ENCODE measurements at places on chromosomes 12 and 14.

GRCh38 chr14:105154476-105154871 lies 14.1 kb downstream of the JAG2 start:
- no peak for DNase-seq

DNA sequence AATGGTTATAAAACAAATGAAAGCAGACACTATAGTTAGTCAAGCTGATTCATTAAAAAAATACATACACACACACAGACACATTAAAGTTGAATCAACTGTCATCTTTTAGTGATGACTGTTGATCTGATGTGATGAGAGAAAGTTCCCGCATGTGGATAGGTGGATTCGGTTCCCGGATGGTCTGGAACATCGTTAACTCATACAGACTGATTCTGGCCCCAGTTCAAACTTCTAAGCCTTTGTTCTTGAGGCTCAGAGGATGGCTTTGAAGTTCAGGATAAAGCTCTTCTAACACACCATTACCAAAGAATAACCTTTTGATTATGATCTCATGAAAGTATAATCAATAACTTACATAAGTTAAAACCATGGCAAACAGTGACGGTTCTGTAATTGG lies 27.5 kb downstream of the WIF1 start:
- DNase-seq = no peak

- no peak for DNase-seq
These were observed 69.6 kb upstream of the TMEM132D start for GRCh38 chr12:129973236-129973961.

DNA sequence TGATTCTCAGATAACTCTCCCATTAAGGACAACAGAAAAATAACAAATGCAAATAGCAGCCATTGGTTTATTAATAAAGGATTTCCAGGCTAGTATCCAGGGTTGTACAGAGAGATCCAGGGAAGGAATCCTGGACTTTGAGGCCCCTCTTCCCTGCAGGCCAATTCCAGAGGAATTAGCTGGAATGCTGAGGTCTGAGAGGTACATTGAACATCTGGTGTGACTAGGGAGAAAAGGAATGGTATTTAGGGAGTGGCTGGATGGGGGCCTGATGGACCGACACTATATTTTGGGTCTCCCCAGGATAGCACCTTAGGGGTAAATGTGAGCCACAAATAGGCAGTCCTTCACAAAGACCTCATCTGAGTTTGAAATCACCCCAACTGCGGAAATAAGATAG lies 924.5 kb downstream of the AACS start:
- no peak for DNase-seq

- no peak for DNase-seq
These were observed 35.2 kb upstream of the PCNX1 start for GRCh38 chr14:70871863-70872677.

- no peak for DNase-seq
These were observed 177.5 kb downstream of the DACT1 start for GRCh38 chr14:58815161-58815701.

GRCh38 chr14:105700622-105701288 lies 174.4 kb downstream of the TMEM121 start:
- no peak for DNase-seq

DNA sequence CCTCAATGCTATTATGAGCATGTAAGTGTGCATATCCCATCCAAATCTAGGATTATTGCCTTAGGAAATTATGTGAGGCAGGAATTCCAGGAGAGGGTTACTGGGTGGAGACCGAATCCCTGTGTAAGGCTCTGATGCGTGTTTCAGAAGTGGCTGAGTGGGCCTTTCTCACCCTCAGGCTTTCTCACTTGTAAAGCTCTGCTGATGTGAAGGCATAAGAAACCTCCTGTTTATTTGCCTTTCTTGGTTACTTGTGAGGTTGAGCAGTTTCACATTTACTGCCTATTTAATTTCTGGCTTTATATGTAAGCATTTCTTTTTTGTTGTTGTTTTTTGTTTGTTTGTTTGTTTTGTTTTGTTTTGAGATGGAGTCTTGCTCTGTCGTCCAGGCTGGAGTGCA lies 11.0 kb downstream of the IL31 start:
- DNase-seq = no peak

GRCh38 chr14:32073537-32074189 lies 3.4 kb upstream of the ARHGAP5 start:
- peak; percentile 13 for DNase-seq

DNA sequence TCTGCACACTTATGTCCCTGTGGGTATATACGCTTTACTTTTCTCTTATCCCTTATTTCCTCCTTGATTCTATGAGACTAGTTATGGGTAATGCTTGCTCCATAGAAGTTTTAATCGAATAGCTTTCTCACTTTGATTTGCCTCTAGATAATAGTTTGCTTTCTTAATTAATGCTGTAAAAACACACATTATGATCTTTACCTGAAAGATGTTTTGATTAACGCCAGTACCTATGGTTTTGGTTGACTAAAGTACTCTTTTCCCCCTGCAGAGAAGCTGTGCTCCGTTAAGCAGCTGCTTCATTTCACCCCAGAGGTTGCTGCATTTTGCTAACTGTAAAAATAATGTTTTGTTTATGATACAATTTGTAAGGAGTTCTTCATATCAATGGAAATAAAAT lies 362.3 kb downstream of the FLRT2 start:
- DNase-seq = no peak

DNA sequence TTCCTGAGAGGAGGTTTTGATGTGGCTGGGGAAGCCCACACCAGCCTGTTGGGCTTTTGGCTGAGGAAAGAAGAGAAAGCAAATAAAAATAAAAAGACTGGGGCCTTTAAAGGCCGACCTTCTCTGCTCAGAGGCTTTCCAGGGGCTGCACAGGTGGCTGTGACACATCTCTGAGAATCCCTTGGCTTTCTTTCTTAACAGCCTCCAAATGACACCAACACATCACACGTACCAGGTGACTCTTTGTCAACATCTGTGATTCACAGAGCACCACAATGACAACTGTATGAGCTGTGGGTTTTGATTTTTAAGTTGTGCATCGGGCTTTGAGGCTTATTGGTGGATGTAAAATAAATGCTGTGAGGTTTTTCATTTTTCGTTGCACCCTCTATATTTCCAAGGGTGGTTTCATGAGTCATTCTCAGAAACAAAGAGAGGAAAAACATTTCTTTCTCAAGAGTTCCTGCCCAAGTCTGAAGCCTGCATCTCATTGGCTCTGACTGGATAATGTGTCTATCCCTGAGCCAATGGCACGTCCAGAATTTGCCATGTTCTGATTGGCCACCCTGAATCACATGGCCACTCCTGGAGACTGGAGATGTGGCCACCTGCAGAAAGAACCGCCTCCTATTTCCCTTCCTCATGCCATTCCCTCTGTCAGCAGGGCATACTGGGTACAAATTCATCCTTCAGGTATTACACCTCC lies 349.0 kb downstream of the GLT1D1 start:
- DNase-seq = no peak

GRCh38 chr12:76618031-76618430 lies 58.5 kb upstream of the OSBPL8 start:
- no peak for DNase-seq

GRCh38 chr12:52433501-52434080 lies 580 bp downstream of the KRT75 start:
- no peak for DNase-seq

- no peak for DNase-seq
These were observed 623.1 kb upstream of the LRFN5 start for GRCh38 chr14:40983604-40984003.

- no peak for DNase-seq
These were observed 11.1 kb upstream of the CLEC2A start for GRCh38 chr12:9943240-9943639.

DNA sequence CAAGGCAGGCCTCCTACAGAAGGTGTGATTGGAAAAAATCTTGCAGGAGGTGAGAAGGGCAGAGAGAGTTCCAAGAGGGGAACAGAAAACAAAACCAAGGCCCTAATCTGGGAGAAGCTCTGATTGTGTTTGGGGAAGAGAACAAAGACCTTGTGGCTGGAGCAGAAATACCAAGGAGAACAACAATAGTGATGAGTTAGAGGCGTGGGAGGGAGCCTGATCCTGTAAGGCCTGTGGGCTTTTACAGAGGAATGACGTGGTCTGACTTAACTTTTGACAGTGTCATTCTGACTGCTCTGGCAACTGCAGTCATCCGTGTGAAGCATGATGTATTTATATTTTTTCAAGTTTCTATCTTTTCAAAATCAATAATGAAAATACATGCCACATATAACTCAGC lies 200.6 kb downstream of the ANO4 start:
- no peak for DNase-seq

DNA sequence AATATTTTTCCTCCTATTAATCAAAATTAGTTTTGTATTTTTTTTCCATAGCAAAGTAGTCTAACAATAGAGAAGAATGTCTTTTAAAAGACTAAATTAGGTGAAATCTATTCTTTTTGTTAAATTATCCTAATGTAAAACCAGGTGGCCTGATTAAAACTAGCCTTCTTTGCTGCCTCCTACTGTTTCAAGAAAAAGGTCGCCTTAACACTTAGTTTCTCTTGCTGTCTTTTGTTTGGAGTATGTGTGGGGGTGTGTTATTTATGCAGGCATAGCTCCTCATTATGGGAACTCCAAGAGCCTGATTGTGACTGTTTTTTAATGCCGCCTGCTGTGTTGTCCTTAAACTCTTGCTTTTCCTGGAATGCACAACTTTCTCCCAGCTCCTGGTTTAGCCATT lies 855.3 kb downstream of the DIO2 start:
- DNase-seq = no peak

- DNase-seq = no peak
These were observed 86.4 kb downstream of the ACACB start for GRCh38 chr12:109202770-109203169.

DNA sequence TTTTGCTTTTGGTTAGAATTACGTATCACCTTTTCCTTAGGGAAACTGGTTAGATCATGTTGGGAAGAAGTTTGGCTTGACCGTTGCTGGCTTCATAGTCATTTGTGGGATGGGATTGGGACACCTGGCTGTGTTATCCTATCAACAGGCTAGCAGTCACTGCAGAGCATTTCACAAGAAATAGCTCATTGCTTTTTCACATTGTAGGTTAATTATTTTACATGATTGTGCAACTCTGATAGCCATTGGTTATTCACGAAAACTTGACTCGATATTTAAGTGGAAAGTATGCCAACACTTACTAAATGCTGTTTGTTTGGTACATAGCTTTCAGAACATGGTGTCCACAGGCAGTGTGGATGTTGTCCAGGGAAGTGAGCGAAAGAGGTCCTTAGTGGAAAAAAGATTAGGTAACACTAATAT lies 89.4 kb downstream of the NKX2-1 start:
- no peak for DNase-seq

DNA sequence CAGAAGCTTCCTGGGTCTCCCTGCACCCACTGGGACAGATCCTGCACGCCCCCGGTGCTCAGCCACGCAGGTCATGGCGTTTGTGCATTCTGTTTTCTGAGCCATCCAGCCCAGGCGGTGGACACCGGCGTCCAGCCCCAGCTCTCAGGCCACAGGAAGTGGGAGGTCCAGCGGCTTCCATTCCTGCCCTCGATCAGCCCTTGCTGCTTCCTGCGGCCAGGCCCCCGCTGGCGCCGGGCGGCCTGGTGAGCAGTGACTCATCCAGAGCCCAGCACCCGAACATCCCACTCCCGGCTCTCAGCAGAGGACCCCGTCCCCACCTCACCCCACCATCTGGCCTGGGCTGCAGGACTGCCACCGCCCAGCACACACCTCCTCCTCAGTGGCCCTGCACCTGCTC lies 18.0 kb upstream of the NUDT14 start:
- no peak for DNase-seq

DNA sequence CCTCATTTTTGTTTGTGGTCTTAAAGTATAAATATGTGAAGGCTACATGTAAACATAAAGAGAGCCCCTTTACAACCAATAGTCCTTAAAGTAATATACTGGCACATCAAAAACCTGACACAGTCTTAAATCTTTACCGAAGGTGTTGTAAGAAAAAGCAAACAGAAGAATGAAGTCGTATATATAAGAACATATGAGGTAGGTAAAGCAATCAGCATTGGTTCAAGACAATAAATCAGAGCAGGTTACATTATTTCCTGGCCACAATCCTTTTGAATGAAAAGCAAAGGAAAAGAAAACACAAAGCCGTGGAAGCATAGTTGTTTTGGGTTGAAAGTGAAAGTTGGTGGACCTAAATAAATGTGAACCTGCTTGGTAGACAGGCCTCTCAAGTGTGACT lies 183.7 kb upstream of the STXBP6 start:
- no peak for DNase-seq

DNA sequence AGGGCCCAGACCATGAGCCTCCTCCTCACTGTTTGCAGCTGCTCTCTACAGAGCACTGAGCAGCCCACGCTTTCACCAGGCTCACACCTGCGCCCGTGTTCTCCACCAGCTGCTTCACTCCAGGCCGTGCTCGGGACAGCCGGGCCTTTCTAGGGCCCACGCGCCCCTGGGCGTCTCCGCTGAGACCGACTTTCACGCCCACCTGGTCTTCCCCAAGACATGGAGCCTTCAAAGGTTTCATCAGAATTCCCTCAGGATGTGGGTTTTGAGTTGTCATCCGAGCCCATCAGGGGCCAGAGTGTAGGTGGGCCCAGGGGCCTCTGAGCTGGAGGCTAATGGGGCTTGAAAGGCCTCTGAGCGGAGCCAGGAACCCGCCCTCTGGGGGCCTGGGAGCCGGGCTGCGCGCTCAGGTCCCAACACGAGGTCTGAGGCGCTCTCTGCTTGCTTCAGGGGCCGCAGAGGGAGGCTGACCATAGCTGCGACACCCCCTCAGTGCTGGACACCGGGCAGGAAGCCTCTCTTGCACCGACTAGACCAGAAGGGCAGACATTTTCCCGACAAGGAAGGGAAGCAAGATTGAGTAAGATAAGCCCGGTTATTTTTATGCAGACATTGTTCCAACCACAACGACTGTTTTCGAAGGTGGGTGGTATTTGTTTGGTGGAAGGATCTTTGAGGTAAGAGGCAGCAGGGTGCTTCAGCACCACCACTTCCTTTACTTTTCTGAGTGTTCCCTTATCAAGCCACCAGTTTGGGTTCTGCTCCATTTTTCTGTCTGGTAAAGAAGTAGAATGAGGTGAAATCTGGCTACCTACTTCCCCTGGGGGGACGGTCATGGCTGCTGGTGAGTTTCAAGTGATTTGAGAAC lies 125.0 kb upstream of the FUT8 start:
- peak; percentile 8 for DNase-seq

DNA sequence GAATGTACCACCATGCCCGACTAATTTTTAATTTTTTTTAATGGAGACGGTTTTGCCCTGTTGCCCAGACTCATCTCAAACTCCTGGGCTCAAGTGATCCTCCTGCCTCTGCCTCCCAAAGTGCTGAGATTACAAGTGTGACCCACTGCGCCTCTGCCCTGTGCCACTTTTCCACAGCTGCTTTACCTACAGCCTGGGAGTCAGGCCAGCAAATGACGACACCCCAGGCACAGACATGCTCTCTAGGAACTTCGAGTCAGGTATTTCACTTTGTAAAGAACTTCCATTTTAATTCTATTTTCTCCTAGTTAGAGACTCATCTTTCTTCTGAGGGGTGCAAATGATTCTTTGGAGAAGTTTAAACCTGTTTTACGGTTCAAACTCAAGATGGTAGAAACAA lies 89.0 kb downstream of the ETV6 start:
- DNase-seq = no peak

Data from stimulated activated CD4-positive, alpha-beta T cell treated with anti-CD3 and anti-CD28 coated beads, TNF-alpha, amount 100 ng/mL, for 1 hour (primary cell).